ENCODE measurements at places on chromosomes 7 and 10.

GRCh38 chr10:109875828-109876821, 47.2 kb downstream of the XPNPEP1 start:
- no peak for DNase-seq

GRCh38 chr7:27157702-27158431, 1.4 kb upstream of the HOXA7 start:
- DNase-seq, result no peak

- DNase-seq, result no peak
Measured at GRCh38 chr10:74837743-74838142, 11.3 kb downstream of the KAT6B start.

- DNase-seq, result no peak
Measured at GRCh38 chr7:107643407-107643806, 17.2 kb upstream of the SLC26A4 start.

GRCh38 chr10:11907914-11908313, 84.8 kb downstream of the PROSER2 start:
- no peak for DNase-seq
